ENCODE measurements at places on chromosomes 5 and 9. TPM values are rescaled to one million over a fixed set of nuclear protein-coding genes. Genes with fewer than 3 reads are reported as not detected.

GRCh38 chr5:143019157-143019556 lies 249.0 kb downstream of the ARHGAP26 start:
- H3K4me1 ChIP-seq: no peaks in the 10 kb centered on the region
- H3K36me3 ChIP-seq: no peaks in the 10 kb centered on the region
- no peaks in the 10 kb centered on the region for H3K27me3 ChIP-seq
- no peak overlapping the region for H3K27ac ChIP-seq
- no peak for DNase-seq

Gene STPG3
- not detected for total RNA-seq

GRCh38 chr9:25994605-25995004 lies 316.4 kb upstream of the TUSC1 start:
- no peak for DNase-seq
- no peak overlapping the region for H3K27ac ChIP-seq
- H3K36me3 ChIP-seq: no peaks in the 10 kb centered on the region
- H3K4me3 ChIP-seq: no peak overlapping the region
- H3K4me1 ChIP-seq: no peaks in the 10 kb centered on the region

Gene NMUR2
- total RNA-seq: not detected

GRCh38 chr9:125399666-125400065 lies 138.0 kb downstream of the GAPVD1 start:
- no peak for DNase-seq
- H3K4me3 ChIP-seq: no peak overlapping the region
- H3K27me3 ChIP-seq: no peaks in the 10 kb centered on the region
- no peak overlapping the region for H3K27ac ChIP-seq
- no peaks in the 10 kb centered on the region for H3K36me3 ChIP-seq
- H3K4me1 ChIP-seq: no peaks in the 10 kb centered on the region

DNA sequence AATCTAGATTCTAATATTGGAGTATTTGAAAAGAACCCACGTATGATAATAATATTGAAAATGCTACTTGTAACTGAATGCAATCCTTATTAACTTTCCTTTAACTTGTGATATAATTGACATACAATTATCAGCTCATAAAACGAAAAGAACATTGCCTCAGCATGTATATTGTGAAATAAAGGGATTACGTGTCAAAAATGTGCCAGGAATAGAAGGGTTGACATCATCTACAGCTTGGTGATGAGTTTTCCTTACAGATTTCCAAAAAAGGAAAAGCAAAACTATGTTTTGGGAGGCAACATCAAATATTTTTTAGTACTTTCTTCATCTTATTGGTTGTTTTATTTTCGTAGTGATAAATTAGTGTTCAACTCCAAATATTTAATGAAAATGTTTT lies 266.0 kb upstream of the PTGER4 start:
- no peak for DNase-seq
- no peak overlapping the region for H3K4me3 ChIP-seq
- H3K36me3 ChIP-seq: no peaks in the 10 kb centered on the region
- H3K27ac ChIP-seq: no peak overlapping the region
- H3K27me3 ChIP-seq: no peaks in the 10 kb centered on the region

- no peaks in the 10 kb centered on the region for H3K4me1 ChIP-seq
- H3K4me3 ChIP-seq: no peak overlapping the region
- H3K36me3 ChIP-seq: no peaks in the 10 kb centered on the region
- H3K27ac ChIP-seq: no peak overlapping the region
- DNase-seq: no peak
- no peaks in the 10 kb centered on the region for H3K27me3 ChIP-seq
These were observed 98.1 kb upstream of the NMUR2 start for GRCh38 chr5:152503206-152503605.

GRCh38 chr5:157326440-157327005 lies 60.6 kb downstream of the CYFIP2 start:
- H3K27ac ChIP-seq: no peak overlapping the region
- H3K36me3 ChIP-seq: peaks cover 5% of the 10 kb centered on the region
- H3K4me3 ChIP-seq: no peak overlapping the region
- H3K27me3 ChIP-seq: no peaks in the 10 kb centered on the region
- no peak for DNase-seq

Gene MAT2B
- total RNA-seq: 27.9 TPM

Gene HTR4
- 0.12 TPM for total RNA-seq

GRCh38 chr5:6202149-6202967 lies 176.0 kb downstream of the MED10 start:
- no peak for DNase-seq
- no peaks in the 10 kb centered on the region for H3K36me3 ChIP-seq
- no peak overlapping the region for H3K4me3 ChIP-seq
- H3K27me3 ChIP-seq: no peaks in the 10 kb centered on the region
- H3K27ac ChIP-seq: no peak overlapping the region

DNA sequence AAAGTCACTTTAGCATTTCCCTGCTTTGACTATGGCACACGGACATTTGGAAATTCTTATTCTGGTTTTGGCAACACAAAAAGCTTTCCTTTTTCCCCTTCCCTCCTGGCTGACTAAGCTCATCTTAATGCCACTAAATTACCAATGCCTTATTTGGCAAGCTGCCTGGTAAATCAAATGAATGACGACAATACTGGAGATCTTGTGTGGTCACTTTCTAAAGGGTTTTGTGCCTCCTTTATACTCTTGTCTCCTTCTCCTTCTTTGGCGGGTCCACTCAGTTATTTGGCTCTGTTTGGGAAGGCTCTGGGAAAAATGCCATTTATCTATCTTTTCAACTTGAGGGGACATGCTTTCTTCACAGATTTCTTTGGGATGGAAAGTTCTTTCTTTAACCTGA lies 34.9 kb downstream of the SH3GL2 start:
- no peaks in the 10 kb centered on the region for H3K4me1 ChIP-seq
- no peak for DNase-seq
- no peak overlapping the region for H3K4me3 ChIP-seq
- H3K36me3 ChIP-seq: no peaks in the 10 kb centered on the region
- H3K27me3 ChIP-seq: no peaks in the 10 kb centered on the region

DNA sequence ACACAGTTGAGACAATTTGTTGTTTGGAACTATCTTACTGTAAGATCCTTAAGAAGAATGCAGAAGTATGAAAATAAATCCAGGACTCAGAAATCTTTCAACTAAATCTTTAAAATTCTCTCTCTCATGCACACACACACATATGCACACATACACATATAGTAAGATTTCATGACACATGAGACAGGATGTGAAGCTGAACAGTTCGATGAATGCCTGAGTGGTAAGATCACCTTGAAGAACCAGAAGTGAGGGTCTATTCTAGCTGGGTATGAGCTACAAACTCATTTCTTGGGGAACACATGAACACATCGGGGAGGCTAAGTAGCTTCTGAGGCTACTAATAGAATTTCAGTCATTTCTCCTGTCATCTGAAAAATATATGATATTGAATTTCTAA lies 153.6 kb downstream of the TMC1 start:
- H3K36me3 ChIP-seq: no peaks in the 10 kb centered on the region
- no peak for DNase-seq
- H3K27me3 ChIP-seq: no peaks in the 10 kb centered on the region
- H3K4me3 ChIP-seq: no peak overlapping the region
- no peak overlapping the region for H3K27ac ChIP-seq
